ENCODE measurements at places on chromosomes 1 and 21.

- DNase-seq = no peak
Observed at GRCh38 chr1:8856689-8857412, 21.6 kb downstream of the ENO1 start.

GRCh38 chr21:28771790-28772501, 220.7 kb downstream of the LTN1 start:
- no peak for DNase-seq

DNA sequence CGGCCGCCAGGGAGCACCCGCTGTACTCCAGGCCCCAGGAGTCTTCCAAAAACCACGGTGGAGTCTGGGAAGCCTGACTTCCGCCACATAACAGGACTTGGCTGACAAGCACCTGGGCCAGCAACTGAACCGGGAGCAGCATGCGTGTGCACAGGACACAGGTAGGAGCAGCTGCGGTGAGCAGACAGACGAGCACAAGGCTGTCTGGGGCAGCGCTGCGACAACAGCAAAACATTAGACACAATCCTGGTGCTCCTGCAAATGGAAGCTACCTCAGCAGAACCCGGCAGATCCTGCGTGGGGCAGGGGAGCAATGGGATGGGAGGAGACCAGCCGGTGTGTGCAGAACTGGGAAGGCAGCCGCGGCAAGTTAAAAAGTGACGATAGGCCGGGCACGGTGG, 80.4 kb downstream of the NPHP4 start:
- no peak for DNase-seq

- no peak for DNase-seq
Observed at GRCh38 chr1:201362906-201363305, 14.6 kb downstream of the TNNT2 start.

DNA sequence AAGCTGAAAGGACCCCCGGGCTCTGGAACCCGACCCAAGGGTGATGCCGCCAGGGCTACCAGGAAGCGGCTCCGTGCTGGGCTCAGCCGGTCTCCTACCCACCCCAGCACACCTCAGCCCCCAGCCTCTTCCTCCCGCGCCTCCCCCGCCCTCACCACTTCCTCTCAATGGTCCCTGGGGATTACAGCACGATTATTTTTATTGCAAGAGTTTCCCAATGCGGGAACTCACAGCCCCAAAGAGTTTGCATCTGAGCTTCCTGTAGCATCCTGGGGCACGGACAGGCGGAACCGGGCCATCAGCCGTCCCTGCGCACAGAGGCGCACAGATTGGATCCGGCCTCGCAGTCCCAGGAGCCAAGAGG, 8.7 kb upstream of the SLX9 start:
- DNase-seq = no peak

- DNase-seq = no peak
Observed at GRCh38 chr1:17689011-17689410, 66.1 kb upstream of the ACTL8 start.

GRCh38 chr1:215202868-215203267, 120.3 kb downstream of the KCNK2 start:
- no peak for DNase-seq

- DNase-seq = no peak
Observed at GRCh38 chr1:194538453-194538852, 1352.0 kb upstream of the B3GALT2 start.

- no peak for DNase-seq
Observed at GRCh38 chr1:46476673-46477072, 13.0 kb upstream of the DMBX1 start.

- no peak for DNase-seq
Observed at GRCh38 chr1:17244821-17245740, 3.8 kb upstream of the PADI3 start.

GRCh38 chr1:53729456-53730223, 9.3 kb downstream of the GLIS1 start:
- no peak for DNase-seq

GRCh38 chr1:194818674-194819073, 1632.3 kb upstream of the B3GALT2 start:
- no peak for DNase-seq

DNA sequence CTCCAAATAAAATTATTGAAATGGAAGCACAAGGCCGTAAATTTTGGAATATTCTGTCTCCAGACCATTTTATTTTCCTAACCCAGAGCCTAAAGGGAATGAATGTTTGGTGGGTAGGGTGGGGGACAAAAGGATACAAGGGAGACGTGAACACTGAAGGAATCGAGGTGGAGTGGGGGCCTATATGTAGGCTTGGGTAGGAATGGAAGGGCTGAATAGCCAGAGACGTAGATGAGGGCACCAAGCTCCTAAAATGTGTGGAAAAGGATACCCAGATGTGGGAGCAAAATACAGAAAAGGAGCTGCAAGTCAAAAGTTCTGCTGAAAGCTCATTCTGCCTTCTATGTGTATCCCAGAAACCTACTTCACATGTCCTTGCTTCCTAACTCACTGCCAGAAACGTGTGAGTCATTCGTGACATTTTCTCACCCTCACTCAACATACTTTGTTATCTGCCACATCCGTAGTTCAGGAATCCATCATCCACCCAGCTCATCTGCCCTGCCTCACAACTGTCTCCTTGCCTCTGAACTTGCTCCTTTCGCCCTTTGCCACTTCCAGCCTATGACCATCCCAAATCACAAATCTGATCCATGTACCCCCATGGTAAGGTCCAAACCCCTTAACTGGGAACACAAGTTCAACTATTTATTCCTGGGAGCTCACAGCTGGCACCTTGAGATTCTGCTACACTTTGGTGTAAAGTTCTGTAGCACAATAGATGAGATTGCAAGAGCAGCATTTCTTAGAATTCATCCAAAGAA, 84.1 kb upstream of the PRDX6 start:
- DNase-seq = peak; percentile 66

DNA sequence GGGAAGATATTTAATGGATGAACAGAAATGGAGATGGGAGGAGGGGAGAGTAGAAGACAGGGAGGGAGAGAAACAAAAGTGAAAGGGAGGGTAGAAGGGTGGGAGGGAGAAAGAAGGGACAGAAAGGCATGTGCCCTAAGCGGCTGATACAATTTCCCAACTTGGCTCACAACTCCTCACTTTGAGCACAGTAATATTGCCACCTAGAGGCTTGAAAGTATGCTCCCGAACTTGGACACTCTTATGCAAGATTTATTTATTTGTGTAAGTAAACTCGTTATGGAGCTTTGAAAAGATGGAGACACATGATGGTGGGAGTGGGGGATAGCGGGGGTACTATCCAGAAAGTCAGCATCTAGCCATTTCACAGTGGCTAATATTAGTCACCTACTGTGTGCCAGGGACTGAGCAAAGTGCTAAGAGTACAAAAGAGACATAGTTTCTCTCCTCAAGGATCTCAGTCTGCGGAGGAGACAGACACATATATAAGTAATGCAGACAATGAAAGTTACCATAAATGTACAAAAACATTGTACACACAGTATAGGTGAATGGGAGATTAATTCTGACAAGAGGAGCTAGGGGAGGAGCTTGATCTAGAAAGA, 189.7 kb downstream of the SEC16B start:
- peak; percentile 71 for DNase-seq

GRCh38 chr1:8955406-8955805, 9.7 kb downstream of the CA6 start:
- no peak for DNase-seq

GRCh38 chr1:117675907-117676430, 70.1 kb downstream of the TENT5C start:
- DNase-seq = peak; percentile 60

GRCh38 chr1:211591980-211592493, 13.1 kb upstream of the SLC30A1 start:
- DNase-seq = peak; percentile 98

GRCh38 chr1:230858918-230859729, 9.2 kb downstream of the C1orf198 start:
- peak; percentile 95 for DNase-seq

DNA sequence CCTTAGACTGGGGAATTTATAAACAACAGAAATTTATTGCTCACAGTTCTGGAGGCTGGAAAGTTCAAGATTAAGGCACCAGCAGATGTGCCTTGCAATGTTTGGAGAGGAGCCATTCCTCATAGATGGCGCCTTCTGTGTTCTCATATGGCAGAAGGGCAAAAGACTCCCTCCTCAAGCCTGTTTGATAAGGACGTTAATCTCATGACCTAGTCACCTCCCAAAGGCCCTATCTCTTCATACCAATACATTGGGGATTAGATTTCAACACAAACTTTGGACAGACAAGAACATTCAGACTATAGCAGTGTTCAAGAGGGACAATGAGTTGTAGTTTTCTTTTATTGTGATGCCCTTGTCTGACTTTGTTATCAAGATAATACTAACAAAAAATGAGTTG, 34.3 kb downstream of the PSMG1 start:
- DNase-seq = no peak

DNA sequence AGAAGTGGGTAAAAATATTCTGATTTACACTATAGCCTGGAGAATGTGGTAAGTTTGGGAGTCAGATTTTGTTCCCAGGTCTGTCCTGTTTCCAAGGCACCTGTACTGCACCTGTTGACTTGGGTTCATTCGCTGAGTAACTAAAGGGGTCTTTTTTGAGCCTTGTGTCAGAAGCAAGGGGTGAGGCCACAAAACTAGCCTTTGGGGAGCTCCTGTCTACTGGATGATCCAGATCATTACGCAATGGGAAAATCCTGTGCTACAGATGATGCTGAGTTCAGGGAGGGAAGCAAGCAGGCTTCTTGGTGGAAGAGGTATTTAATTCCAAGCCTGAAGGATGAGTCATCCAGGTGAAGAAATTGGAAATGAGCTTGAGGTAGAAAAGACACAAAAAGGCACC, 424.0 kb downstream of the MATN1 start:
- DNase-seq = no peak

- no peak for DNase-seq
Observed at GRCh38 chr1:101852936-101853335, 143.8 kb downstream of the OLFM3 start.

DNA sequence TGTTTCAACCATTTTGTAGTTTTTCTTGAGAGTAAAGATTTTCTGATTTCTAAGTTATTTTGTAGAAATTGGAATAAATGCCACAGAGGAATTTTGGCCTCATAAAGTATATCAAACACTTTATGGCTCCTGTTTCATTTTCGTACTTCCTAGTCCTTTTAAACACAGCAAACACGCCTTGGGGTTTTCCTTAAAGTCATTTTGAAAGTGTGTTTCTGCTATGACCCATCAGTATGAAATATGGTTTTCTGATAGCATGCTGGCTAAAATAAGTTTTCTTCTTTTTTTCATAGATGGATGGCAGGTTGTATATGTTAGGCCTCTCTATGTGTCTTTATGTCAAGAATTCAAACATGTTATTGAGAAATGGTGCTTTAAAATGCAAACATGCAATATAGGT, 940.1 kb upstream of the TMPRSS15 start:
- DNase-seq = no peak

DNA sequence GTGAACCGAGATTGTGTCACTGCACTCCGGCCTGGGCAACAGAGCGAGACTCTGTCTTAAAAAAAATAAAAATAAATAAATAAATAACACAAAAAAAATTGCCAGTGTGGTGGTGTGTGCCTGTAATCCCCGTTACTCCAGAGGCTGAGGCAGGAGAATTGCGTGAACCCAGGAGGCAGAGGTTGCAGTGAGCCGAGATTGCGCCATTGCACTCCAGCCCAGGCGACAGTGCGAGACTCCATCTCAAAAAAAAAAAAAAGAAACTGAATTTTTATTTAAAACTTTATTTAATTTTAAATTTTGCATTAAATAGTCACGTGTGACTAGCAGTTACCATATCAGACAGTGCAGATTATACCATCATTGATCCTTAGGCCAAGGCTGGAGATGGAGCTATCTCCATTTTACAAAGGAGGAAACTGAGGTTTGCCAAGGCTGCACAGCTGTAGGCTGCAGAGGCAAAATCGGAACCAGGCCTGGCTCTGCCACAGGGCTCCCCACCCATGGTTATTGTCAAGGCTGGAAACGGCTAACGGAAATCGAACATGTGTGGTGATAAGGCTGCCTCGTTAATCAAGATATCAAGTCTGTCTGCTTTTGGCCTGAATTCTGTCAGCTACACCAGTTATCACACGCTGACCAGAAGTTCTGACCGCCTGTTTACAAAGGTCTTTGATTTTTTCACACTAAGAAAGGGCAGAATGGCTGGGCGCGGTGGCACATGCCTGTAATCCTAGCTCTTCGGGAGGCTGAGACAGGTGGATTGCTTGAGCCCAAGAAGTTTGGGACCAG, 20.5 kb downstream of the HSPG2 start:
- no peak for DNase-seq

DNA sequence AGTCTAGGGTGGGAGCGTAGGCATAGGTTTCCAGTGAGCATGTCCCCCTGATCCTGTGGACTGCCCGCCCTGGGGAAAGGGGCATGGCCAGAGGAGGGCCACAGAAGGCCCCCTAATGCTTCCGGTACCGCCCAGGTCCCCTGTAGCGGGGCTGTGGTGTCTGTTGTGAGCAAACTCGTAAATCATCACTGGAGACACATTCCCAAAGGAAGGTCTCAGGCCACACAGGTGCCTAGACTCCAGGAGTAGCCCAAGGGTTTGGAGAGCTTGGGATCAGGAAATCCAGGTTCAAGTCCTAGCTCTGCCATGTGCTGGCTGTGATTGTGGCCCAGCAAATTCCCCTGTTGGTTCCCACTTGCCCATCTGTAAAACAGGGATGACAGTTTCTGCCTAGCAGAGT, 20.2 kb downstream of the NKAIN1 start:
- DNase-seq = no peak

Data from COLO829 (cell line).